Nucleus accumbens (tissue), 56 donors: ENCODE measurements at places on chromosomes 5 and 9.

- no peak for DNase-seq
Measured at GRCh38 chr5:147068998-147069397, 165.8 kb upstream of the STK32A start.

DNA sequence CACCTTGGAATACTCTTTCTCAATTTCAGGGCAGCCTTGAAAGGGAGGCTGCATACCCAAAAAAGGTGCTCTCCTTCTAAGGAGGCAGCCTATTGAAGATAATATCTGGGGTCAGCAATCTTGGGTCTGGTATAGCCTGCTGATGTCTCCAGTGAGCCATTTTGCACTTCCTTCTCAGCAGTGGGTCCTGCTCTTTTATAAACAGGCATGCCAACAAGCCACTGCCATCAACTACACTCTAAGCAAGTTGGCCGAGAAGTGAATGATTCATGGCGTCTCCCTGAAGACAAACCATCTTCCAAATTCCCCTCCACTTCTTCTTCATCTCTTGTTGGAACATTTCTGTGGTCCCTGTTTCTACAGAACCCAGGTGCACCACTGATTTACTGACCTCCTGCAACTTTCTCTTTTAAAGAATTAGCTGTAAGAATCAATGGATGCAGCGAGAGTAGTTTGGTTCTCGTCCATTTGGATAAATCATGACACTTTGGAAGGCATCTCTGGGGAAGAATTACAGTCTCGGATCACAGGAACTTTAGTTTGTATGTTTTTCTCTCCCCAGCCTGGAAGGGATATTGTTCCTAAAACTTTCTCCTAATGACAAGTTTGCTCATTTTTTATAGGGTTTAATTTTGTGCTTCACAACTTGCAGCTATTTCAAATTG, 108.3 kb downstream of the INSYN2B start:
- DNase-seq: no peak

DNA sequence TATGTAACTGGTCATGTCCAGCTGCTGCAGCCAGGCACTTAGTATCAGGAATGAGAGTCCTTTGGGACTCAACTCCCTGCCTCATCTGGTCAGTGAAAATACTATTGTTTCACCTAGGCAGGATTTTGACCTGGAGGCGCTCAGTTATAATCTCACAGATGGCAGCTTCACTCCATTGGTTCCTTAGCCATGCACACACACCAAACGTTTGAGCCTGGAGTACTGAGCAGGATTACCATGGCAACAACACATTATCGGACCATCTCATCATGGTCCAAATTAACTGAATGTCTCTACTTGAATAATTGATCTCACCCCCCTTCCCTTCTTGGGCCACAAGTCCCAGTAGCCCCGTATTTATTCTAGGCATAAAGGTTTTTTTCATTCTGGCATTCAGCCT, 15.0 kb upstream of the SREK1 start:
- no peak for DNase-seq

GRCh38 chr5:88769165-88769564, 113.8 kb downstream of the MEF2C start:
- DNase-seq: no peak

DNA sequence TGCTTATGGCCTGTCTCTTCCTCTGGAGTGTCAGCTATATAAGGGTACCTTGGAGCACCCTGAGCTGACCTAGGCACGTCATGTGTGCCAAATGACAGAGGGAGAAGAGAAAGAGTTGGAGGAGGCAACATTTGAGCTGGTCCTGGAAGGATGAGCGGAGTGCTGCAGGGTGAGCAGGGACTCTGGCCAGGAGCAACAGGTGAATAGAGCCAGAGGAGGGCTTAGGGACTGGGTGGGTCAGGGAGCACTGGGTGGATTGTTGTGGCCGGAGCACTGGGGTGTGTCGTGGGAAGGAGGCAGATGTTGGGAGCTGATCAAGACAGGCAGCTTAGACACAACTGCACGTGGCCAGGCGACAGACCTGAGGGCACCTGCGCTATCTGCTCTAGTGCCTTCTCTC, 43.6 kb downstream of the TSPAN17 start:
- DNase-seq: no peak

- DNase-seq: no peak
Measured at GRCh38 chr5:2300421-2300820, 417.7 kb upstream of the IRX4 start.

DNA sequence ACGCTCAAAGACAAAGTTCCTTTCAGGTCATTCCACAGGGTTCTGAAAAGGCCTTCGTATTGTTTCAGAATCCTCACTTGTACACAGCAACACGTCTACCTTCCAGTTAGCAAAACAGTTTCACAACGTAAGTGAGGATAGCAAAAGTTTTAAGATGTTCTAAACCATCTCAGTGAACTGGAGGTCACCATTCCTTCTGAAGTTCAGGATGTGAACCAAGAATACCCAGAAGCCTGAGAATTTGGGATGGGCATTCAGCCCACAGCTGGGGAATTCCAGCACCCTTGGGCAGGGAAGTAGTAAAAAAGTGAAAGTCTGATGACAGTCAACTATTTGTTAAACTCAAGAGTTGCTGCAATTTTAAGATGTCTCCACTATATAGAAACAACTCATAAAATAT, 224.5 kb downstream of the BNC2 start:
- DNase-seq: no peak

- DNase-seq: no peak
Measured at GRCh38 chr5:164376843-164377242, 871.4 kb downstream of the MAT2B start.

DNA sequence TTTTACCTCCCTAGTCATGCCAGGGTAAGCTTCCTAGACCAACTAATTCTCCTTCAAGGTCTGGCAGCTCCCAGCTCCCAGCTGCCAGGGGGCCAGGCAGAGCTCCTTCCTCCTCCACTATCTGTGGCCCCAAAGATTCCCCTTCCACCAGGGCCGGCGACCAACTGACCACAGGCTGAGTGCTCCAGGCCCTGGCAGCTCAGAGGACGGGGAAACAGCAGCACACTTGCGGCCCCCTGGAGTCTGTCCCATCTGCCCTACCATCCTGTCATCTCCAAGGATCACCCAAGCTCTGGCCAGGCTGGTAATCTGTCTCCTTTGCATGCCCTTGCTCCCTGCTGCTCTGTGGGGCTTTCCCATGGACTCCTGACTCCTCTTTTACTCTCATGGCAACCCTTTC, 31.2 kb upstream of the BASP1 start:
- no peak for DNase-seq

- no peak for DNase-seq
Measured at GRCh38 chr5:83723031-83723430, 2.4 kb upstream of the HAPLN1 start.

DNA sequence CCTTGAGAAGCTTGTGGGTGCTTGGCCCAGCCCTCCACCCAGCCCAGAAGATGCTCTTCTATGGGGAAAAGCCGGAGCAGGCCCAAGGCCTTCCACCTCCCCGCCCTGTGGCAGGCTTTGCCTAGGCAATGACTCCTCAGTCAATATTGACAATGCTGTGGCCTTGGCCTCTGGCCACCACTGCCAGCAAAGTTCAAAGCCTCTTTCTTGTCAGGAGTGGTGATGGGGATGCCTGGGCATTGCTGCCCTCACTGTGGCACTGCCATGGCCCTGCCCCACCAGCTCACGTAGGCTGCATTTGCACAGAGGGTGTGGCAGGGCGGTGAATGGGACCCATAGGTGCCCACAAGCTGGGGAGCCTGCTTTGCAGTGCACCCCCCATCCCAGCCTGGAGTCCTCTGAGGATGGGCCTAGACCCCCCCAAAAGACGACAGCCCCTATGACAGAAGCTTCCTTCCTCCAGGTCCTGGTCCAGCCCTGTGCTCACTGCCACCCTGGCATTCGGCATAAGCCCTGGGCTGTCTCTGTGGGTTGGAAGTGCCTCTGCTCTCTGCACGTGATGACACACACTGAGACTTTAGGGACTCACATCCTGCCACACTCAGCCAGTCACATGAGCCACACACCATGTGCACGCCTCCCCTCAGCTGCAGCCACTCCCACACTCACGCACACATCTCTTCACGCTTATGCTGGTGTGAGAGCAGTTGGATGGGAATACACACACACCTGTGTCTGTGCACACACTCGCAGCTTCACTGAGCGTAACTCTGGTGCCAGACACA, 31.1 kb downstream of the MORN5 start:
- no peak for DNase-seq

GRCh38 chr9:106921341-106921899, 58.5 kb downstream of the ZNF462 start:
- DNase-seq: peak; percentile 43

- no peak for DNase-seq
Measured at GRCh38 chr5:34870382-34870781, 31.4 kb downstream of the TTC23L start.

DNA sequence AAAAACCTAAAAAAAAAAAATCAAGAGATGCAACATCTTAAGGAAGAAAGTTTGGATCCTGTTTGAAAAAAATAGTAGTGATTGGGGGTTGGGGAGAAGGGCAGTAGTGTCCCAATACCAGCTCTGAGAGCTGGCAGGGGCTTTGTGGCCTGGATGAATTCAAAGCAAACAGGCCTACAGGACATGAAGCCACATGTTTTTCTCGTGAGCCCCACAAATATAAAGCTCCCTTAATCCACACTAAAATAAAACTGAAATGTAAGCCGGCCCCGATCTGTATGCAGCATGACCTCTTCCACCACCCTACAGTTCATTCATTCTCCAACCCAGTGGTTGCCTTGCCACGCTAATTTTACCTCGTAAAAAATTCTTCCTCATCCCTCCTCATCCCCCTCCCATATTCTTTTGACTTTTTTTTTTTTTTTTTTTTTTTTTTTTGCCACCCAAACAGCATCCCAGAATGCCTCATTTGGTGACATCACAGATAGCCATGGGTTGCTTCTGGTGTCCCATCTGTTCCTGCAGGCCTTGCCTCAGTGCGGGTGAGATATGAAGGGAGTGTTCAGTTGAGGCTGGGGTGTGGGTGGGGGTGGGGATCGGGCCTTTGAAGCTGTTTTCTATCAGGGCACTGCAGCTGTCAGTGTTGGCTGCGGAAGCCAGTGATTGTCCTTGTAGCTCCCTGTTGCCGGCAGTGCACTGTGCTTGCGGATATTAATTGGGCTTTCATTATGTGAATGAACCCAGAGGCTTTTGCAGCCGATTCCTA, 81.6 kb upstream of the NFIB start:
- DNase-seq: peak; percentile 84

DNA sequence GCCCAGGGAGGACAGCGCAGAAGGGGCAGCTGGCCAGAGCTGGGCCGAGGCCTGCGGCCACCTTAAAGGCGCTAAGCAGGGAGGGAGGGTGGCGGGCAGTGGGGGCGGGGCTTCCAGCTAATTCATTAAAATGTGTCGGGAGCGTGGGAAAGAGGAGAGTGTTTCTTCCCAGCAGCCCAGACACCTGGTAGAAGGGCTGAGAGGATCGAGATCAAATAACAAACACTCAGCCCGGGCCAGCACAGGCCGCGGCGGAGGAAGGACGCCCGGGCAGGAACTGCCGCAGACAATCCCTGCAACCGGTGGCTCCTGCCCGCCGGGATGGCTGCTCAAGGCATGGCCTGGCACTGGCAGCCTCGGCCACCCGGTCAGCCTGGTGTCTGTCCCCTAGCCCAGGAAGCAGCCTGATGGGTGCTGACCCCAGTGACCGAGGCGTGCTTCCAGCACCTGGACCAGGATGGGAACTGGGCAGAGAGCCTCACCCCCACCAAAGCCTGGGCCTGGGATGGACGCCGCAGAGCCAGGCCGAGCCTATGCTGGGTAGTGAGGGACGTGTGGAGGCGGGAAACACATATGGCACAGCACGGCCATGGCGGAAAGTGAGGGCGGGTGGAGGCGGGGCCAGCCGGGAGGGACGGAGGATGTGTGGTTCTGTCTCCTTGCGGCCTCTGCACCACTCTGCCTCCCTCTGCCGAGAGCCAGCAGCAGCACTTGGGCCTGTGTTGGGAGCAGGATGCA, 3.2 kb upstream of the NRARP start:
- DNase-seq: peak; percentile 29

- no peak for DNase-seq
Measured at GRCh38 chr9:81665322-81665871, 23.9 kb downstream of the TLE1 start.

- DNase-seq: no peak
Measured at GRCh38 chr5:19018822-19019221, 969.2 kb downstream of the CDH18 start.

DNA sequence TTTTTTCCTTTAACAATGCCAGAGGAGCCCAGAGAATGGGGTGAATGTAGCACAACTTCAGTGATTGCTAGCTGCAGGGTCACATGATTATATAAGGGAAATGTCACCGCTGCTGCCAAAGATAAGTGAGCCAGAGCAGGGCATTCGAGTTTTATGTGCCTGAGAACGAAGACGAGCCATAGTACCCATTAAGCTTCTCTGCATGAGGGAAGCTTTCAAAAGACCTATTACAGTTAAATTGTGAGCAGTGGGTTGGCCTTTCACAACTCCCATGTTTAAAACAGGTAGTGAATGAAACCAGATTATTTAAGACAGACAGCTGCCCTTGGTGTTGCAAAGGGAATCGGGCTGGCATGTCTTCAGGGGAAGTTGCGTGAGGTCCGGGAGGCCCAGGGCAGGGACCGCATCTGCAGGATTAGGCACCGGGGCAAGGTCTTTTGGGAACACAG, 82.4 kb upstream of the TNFAIP8 start:
- DNase-seq: no peak
